ENCODE measurements at places on chromosomes 12 and 14.

DNA sequence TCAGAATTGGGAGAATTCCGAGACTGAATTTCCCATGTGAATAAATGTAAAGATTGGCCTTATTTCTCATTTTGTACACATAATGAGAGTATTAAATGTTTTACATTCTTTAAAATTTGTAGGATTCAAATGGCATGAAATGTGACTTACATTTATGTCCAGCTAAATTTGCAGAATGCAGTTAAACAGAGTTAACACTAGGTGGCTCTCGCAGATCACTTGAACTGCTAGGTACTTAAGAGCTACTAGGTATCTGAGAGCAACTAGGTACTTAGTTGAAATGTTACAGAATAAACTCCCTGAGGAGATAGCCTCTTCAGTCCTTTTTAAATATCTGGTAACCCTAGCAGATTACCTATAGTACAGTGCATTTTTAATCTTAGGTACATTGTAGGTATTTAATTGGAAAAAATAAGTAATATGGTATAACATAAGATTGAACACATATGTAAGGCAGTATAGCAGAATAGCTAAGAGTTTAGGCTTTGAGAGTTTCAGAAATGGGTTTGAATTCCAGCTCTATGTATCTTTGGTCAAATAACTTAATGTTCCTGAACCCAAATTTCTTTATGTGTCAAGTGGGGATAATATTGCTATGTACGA lies 73.8 kb downstream of the KIAA0586 start:
- peak; percentile 60 for DNase-seq

- DNase-seq = no peak
Measured at GRCh38 chr14:97571201-97571600, 774.0 kb downstream of the VRK1 start.

- DNase-seq = no peak
Measured at GRCh38 chr12:27823038-27823437, 43.0 kb upstream of the MANSC4 start.

- no peak for DNase-seq
Measured at GRCh38 chr14:30242744-30243143, 315.1 kb upstream of the PRKD1 start.

DNA sequence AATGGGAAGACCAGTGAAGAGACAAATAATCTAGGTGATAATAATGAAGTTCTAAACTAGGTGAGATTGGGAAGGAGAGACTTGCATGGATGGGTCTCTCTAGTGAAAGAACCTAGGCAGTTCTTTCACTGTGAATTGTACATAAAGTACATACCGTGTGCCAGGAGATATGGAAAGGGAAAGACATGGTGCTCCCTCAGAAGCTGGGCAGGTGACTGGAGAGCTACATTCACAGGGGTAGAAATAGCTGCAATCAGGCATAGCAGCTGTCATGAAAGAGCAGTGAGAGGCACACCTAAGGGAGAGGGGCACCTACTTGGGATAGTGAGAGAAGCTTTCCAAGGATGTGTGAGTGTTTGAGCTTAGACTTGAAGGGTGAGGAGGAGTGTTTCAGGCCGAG lies 9.3 kb downstream of the STK38L start:
- no peak for DNase-seq

DNA sequence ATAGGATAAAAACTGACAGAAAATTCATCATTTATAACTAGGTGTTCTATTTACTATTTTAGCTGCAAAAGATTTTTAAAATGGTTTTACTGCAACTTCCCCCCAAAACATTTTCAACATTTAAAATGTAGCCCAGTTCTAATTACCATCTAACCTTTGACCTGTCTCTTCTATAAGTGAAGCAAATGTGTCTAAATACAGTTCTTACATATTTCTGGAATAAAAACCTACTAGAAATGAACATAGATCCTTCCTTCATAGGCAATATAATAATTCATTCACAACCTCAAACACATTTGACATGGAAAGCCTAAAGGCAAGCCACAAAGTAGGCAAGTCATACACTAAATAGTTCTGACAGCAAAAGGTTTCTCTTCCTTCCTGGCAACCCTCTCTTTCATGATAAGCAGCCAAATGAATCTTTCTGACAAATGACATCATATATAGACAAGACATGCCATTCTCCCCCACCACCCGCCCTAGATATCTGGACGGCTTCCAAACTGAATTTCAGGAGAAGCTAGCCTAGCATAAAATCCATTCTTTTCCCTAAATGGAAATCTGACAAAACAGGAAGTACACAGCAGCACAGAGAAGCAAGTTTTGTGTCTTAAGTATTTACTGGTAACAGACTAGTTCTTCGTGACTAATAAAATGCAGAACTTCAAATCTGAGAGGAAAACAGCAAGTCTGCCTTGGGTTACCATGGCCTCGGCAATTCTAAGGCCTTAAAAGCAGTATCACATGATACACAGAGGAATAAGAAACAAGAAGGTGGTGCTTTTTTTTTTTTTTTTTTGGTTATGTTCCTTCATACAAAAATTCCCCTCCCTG lies 17.2 kb upstream of the ARID4A start:
- DNase-seq = no peak

GRCh38 chr14:98548071-98548686 lies 723.8 kb downstream of the BCL11B start:
- no peak for DNase-seq

GRCh38 chr14:41663473-41663850 lies 56.8 kb downstream of the LRFN5 start:
- DNase-seq = no peak

GRCh38 chr14:81161088-81161487 lies 59.7 kb downstream of the GTF2A1 start:
- no peak for DNase-seq

- no peak for DNase-seq
Measured at GRCh38 chr12:59036973-59037762, 116.9 kb upstream of the LRIG3 start.

DNA sequence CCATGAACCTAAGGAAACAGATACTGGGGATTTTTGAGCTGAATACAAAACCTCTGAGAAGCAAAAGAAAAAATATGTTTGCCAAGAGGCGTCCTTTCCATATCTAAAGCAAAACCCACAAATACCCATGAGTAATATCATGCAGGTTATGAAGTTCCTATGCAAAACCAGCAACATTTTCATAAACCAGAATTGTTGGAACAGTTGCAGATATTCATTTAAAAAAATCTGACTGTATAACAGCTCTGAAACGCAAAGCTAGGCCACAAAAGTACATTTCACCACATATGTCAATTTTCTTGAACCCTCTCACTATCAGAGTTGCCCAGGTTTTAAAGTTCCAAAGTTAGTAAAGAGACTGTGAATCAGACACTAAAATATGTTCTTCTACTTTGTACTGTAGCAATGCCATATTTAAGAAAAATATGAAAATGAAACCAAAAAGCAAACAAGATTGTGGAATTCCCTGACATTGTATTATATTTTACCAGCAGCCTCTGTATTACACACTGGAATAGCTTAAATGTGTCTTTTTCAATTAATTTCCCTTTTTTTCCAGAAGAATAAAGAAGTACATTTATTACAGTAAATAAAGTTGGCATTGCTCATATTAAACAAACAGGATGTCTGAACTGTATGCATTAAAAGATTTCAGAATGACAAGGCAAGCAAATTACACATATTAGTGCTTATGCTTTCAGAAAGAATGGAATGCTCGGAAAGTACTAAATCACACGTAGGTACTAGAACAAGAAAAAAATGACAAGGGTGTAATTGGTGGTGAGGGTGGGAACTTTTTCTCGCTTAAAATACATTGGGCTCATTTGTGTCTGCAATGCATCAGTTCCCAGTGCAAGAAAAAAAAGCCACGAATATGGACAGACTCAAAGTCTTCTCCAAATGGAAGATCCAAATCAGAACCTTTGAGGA lies 33.6 kb upstream of the HIF1A start:
- DNase-seq = no peak

DNA sequence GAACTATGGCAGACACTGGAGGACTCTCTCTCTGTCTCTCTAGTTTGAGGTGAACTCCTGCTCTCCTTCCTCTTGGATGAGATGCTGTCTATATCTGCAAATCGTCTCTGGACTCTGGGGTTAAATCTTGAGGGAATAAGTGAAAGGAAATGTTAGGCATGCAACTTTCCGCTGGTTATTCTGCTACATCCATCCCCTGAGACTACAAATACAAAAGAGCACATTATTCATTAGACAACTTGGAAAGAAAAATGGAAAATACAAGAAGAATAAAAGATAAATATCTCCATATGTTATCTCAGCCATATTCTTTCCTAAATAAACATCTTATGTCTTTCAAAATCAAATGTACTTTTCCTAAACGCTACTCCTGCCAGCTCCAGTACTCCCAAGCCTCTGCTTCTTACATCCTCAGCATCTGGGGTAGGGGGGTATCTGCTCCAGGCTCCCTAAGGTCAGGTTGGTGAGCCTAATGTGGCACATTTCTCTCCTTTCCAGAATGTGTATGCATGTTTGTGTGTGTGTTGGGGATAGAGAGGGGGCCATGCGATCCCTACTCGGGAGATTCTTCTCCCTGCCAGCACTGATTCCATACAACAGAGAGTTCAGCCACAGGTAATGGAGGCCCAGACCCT lies 102.9 kb upstream of the FSCB start:
- no peak for DNase-seq

- no peak for DNase-seq
Measured at GRCh38 chr12:131882804-131883520, 11.5 kb upstream of the ULK1 start.

- peak; percentile 66 for DNase-seq
Measured at GRCh38 chr12:46266869-46267574, 1.8 kb downstream of the SLC38A1 start.

DNA sequence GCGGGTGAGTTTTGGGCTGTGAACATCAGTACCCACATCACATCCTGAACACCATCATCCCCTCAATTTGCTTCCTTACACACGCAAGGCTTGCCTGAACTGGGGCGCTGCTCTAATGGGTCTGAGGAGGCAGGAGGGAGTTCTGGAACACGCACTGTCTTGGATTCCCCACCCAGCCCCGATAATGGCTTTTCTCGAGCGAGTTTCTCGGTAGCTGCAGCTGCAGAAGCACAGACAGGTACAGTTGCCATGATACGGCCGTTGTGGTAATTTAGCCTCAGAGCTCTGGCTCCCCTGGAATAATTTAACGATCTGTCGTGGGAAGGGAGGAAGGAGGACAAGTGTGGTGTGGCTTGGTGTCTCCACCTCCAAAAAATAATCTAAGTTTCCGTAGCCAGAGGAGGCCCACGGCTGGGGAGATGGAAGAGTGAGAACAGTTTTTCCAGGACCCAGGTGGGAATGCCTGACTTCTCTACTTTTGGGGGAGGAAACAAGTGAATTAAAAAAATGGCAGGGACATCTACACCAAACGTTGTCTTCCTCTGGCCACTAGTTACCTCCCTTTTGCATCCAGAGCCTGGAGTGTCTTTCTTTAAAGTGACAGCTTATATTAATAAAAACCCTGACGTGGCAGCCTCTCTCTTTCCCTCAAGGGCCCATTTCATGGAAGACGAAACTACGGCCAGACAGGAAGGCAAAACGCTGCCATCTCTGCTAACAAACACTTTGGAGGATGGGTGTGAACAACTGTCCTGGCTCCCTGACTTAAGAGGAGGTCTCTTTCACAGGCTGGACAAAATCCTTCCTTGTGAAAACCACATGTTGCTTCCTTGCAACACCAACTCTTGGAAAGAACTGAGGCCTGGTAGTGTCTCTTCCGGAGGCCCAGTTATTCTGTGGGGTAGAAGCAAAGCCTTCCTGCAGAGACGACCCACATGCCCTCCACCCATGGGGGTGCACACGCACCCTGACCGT lies 84.8 kb downstream of the RBM19 start:
- peak; percentile 41 for DNase-seq

DNA sequence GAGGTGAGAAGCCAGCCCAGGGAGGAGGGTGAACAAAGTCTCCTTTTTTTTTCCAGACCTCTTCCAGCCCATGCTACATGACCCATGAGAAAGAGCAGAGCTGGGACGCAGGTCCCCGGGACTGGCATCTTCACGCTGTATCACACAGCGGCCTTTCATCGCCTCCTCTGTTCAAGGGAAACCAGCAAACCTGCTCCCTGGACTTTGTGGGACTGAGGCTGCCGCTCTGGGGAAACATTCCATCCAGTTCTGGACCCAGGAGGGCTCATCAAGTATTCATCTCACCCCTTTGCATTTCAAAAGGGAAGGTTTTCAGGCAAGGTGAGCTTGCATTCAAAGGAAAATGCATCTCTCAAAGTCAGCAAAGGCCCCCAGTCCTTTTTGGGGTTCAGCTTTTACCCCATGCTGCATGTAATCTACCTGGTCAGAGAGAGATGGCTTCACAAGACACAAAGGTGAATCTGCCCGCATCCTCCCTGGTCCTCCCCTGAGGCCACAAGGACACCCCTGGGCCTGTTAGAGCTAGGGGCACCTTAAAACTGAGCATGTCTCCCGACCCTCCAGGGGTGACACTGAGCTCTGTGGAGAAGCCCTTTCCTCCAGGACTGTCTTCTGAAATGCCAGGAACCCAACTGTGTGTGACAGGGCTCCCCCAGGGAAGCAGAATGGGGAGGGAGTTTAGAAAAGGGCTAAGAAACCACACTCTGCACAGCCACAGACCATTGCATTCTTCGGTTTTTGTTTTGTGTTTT lies 21.2 kb upstream of the MEG3 start:
- DNase-seq = no peak

GRCh38 chr12:45350861-45351260 lies 135.0 kb downstream of the ANO6 start:
- DNase-seq = no peak

- DNase-seq = no peak
Measured at GRCh38 chr14:89143595-89143994, 273.4 kb downstream of the FOXN3 start.

DNA sequence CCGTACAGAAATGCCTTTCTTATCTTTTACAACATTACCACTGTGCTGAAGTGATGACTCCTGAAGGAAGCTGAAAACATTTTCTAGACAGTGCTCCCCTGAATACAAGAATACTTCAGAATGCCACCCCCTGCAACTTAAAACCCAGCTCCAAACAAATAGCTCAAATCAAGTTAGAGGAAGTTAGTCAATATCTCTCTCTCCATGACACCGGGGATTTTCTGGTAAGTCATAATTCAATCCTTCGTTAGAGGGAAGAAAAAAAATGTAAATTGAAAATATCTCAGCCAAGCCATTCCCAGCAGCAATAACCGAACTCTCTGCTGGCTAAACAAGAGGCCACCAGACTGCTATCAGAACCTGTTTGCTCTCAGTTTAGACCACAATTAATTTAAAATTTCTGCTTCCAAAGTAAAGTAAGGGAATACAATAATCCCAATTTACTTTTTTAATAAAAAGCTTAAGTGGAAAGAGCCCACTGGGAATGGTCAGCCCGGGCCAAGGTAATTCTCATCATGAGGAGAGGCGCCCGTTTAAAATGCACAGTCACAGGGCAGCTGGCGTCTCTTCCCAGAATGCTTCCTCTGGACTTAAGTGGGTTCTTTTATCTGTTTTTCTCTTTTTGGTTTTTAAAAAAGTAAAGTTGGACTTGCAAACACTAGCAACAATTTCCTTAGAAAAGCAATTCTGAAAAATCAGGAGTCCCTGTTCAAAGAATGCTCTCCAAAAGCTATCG lies 710.1 kb upstream of the STXBP6 start:
- DNase-seq = no peak
